ENCODE measurements at places on chromosomes 7 and 10.

- DNase-seq, result no peak
These were observed 5.0 kb downstream of the NDUFA5 start for GRCh38 chr7:123552641-123553040.

DNA sequence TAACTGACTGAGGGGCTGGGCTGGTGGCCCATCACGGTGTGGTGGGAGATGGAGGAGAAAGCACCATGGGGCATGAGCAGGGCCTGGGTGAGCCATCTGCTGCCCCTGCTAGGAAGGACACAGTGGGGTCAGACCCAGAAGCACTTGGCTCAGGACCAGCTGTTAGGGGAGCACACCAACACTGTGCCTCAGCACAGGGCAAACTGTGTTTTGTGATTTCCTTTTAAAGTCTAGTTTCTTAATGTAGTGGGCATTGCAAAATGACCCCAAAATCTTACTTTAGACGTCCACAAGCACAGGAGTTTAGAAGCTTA lies 41.2 kb downstream of the NCAPG2 start:
- no peak for DNase-seq

DNA sequence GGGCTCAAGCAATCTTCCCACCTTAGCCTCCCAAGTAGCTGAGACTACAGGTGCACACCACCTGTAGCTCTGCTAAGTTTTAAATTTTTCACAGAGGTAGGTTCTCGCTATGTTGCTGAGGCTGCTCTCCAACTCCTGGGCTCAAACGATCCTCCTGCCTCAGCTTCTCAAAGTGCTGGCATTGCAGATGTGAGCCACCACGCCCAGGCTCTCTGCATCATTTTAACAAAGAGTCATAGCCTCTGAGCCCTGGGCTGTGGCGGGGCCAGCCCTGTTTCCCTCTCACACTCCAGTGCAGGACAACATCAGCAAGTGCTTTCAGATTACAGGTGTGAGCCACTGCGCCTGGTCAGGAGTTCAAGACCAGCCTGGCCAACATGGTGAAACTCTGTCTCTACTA lies 102.5 kb downstream of the COL26A1 start:
- DNase-seq, result no peak

- no peak for DNase-seq
These were observed 372.6 kb downstream of the GPR158 start for GRCh38 chr10:25547382-25547781.

DNA sequence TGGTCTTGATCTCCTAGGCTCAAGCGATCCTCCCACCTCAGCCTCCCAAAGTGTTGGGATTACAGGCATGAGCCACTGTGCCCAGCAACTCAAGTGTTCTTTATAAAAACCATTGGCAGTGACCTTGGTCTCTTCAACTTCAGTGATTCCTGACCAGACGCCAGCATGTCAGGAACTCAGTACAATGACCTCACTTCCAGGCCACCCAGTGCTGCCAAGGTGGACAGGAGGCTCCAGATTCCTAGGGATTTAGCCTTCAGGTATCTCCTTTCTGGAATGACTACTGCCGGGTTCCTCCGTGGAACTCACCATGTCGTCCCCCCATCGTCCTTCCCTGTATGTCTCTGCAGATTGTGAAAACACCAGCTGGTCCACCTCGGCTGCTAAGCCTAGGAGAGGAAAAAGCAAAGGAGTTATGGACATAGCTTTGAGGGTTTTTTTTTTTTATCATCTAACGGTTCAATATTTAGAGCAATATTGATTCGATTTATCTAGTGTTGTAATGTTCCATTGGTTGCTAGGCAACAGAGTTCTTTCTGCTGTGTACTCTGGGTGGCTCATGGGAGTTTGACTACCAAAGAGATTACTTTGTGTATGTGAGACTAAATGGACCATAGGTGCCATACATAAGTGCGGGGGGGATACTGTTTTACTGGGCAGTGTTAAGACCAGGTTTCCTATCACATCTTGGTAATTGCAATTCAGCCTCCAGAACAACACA lies 425.8 kb upstream of the AUTS2 start:
- DNase-seq, result no peak

DNA sequence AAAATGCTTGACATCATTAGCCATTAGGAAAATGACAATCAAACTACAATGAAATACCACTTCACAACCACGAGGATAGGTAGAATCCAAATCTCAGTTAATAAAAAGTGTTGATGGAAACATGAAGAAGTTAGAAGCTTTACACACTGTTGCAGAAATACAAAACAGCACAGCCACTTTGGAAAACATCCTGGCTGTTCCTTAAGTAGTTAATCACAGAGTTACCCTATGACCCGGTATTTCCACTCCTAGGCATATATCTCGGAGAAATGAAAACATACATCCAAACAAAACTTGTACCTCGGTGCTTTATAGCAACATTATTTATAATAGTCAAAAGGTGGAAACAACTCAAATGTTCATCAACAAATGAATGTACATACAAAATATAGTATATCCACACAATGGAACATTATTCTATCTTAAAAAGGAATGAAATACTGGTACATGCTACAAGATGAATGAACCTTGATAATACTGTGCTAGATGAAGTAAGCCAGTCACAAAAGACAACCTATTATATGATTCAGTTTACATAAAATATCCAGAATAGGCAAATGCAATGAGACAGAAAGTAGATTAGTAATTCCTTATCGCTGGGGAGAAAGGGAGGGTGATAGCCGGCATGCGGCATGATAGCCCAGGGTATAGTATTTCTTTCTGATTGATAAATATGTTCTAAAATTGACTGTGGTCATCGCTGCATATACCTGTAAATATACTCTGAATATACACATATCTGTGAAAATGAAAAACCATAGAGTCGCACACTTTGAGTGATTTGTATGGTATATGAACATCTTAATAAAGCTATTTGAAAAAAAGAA lies 1.9 kb downstream of the VWDE start:
- DNase-seq, result no peak

DNA sequence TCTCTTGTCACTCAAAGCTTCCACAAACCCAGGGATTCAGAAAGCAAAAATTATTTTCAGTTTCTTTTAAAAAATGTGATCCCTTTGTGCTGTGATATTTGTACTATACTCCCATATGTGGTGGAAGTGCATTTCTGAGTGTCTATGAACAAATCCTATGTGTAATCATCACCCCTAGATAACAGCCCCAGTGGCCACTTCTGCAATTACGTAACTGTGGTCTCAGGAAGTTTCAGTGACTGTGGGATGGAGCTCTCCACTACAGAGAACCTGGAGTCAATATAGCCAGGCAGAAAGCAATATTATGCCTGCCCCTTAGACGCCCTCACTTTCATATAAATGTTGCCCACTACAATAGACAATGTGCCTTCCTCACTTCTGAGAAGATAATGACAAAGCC lies 1101.7 kb upstream of the GHITM start:
- DNase-seq, result no peak

- no peak for DNase-seq
These were observed 72.8 kb upstream of the PPIF start for GRCh38 chr10:79274279-79275104.

DNA sequence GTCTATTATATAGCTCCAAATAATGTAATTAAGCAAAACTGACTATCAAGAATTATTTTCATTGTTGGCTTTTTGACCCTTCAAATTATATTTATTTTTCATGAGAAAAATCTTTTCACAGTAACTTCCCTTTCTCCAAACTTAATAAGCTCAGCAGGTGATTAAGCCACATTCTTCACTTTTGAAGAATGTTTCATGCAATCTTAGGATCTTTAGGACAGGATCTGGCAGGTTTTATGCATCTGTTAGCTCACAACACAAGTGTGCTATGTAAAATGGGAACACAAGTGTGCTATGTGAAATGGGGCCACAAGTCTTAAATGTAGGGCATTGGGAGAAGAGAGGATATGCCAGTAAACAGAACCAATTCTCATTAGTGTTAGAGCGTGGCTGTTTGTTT lies 26.3 kb downstream of the BCAP29 start:
- no peak for DNase-seq

Measured in stimulated activated CD8-positive, alpha-beta memory T cell treated with anti-CD3 and anti-CD28 coated beads, Interleukin-15, amount 100 ng/mL, for 48 hours (primary cell).